Anterior cingulate cortex (tissue), 58 donors: ENCODE measurements at places on chromosomes 5 and 9.

GRCh38 chr5:1204693-1205242, 3.4 kb downstream of the SLC6A19 start:
- no peak for DNase-seq

DNA sequence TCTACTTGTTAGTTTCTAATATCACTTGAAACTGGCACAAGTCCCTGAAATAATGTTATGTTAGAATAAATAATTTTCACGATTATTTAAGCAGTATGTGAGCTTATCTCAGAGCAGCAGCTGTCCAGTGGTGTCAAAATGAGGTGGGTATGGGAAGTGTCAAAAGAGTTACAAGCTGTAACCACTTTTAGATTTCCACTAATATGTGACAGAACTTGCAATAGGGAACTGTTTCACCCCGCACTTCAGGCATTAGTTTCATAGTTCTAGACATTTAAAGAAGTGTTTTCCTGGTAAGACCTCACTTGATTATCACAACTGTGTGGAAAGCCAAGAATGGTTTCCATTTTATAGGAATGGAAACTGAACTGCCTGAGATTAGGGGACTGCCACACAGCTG, 2.9 kb upstream of the ISCA1 start:
- DNase-seq: no peak

GRCh38 chr5:52825826-52826225, 38.1 kb downstream of the ITGA1 start:
- no peak for DNase-seq

GRCh38 chr5:121108725-121109124, 644.6 kb downstream of the PRR16 start:
- no peak for DNase-seq
